Activated CD4-positive, CD25-positive, alpha-beta regulatory T cell (primary cell): ENCODE measurements at places on chromosomes 7 and 10.

DNA sequence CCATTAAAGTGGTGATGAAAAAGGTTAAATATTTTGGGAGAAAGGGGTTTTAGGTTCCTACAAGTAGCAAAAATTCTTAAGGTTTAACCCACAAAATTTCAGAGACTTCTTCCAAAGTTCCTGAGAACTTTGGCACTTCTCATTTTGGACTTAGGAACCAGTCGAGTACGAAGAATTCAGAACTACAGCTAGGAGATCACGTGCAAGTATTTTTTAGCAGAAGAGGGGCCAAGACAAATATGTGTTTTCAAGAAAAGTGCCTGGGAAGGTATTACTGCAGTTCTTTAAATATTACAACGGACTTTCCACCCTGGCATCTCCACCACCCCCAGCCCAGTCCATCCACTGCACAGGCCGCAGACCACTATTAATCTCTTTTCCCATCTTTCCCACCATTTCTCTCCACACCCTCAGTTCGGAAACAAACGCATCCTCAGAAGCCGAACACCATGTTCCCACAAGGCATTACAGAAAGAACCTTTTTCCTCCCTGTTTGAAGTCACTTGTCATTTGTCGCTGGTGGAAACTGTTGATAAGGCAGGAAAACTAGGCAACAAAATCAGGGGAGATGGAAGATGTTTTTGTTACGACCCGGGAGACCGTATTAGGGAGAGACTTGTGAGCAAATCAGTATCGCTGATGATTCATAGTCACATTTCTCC is 7.1 kb downstream of the INHBA start:
- no peak for DNase-seq

- no peak for DNase-seq
Measured at GRCh38 chr7:111098011-111098925, 7.3 kb downstream of the LRRN3 start.

DNA sequence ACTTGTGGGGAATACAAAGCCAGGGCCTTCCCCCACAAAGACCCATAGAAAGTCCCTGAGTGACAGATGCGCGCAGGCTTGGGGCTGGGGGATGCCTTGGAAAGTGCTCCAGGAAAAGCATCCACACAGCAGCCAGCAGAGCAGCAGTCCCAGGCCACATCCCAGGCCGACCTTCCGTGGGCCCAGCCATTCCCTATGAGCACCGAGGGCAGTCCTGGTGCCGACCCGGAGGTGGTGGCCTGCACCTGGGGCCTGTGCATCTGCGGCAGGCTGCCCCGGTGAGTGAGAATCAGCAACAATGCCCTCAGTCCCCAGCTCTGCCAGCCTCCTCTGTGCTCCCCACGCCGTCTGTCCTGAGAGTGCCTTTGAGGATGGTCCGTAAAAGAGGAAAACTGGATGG is 26.4 kb downstream of the ASB13 start:
- no peak for DNase-seq

DNA sequence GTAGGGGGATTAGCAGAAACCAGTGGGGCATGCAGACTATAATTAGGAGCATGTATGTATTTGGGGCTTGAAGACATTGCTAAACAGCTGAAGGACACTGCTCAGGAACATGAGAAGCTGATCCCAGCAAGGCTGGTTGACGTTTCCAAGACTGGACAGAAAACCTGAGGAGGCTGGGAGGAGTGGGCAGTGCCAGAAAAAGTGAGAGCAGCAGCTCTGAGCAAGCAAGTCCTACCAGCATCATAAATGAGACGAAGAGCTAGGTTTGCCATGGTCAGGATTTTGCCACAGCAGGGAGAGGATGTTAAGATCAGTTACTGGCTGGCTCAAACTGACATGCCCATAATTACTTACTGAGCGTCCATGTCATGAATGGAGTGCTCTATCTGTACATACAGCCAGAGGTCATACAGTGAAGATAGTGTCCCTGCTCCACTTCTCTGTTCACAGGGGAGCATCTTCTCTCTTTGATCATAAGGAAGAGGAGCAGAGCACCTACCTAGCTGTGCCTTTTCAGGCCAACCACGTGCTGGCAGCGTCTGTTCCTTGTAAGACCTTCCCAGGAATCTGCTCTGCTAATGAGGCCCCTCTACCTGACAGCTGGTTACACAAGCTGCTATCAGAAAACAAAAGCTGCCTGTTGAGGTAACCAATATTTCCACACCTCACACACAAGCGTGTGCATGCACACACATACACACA is 44.7 kb downstream of the PDE1C start:
- DNase-seq, result no peak

GRCh38 chr10:29736366-29737073 is 101.7 kb upstream of the SVIL start:
- DNase-seq, result no peak

- no peak for DNase-seq
Measured at GRCh38 chr7:125467996-125468854, 538.6 kb upstream of the POT1 start.

DNA sequence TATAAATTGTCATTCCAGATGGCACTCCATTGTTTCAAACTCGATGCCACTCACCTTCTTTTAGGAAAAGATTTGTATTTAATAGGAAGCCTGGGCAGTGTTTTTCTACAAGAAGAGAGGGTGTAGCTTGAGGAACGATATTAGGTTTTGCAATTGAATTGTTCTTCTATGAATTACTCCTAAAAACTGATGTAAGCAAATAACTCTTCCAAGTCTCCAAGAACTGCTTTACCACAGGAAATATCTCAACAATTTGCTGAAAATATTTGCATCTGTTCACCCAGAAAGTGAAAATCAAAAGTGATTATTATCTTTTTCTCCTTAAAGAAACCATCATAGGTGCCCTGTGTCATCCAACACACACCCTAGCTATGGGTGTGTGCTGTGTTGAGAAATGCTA is 261.3 kb upstream of the MEOX2 start:
- DNase-seq, result no peak

DNA sequence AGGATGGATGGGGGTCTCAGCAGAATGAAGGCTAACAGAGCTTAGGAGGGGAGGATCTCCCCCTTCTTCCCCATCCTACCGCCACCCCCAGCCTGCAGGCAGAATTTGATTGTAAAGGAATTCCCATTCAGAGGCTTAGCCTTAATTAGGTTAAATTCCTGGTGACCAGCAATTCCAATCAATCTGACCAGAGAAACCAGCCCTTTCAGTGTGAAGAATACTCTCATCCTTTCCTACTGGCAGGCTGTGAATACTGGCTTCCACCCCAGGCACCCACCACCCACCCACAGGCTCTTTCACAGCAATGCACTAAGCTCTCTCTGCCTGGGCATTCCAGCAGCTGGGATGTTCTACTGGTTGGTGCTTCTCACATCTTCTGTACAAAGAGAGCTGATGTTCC is 137.9 kb upstream of the LYZL1 start:
- no peak for DNase-seq

GRCh38 chr10:92180399-92180798 is 110.5 kb downstream of the CPEB3 start:
- no peak for DNase-seq

- no peak for DNase-seq
Measured at GRCh38 chr7:139246905-139247304, 15.9 kb downstream of the UBN2 start.

DNA sequence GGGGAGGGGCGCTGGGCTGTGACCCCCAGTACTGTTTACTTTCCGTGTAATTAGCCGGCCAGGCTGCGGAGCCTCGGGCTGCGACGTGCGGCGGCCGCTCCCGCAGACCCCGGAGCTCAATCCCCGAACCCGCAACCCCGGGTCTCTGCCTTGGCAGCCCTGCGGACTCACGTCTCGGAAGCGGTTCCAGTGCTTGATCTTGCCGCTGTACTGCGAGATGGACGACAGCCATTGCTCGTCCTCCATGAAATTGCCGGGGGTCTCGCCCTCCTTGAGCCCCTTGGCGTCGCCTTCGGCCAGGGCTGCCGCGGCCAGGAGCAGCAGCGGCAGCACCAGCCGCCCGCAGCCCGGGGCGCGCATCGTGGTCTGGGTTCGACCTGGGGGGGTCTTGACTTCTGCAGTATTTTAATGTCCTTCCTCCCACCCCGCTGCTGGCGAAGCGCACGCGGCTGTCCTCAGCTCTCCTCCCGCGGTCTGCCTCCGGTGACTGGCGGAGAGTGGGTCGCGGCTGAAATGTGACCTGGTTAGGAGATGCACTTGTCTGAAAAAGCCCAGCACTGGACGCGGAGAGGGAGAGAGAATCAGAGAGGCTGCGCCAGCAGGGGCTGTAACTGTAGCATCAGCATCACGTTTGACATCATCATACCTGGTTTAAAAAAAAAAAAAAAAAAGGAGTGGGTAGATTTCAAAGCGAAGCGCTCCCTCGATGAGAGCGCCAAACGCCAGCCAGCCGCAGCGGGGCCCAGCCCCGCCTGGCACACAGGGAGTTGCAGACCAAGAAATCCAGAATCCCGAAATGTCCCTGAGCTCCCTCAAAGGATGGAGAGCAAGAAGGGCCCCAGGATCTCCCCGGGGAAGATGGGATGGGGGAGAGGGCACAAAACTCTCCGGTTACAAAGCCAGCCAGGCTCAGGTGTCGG is at the start of gene SPOCK2:
TSS of gene SPOCK2 (minus strand) at position 583 of the 920 bp plus-strand sequence. CDS start at position 360, 223 bp downstream.
- DNase-seq, result peak; percentile 54

DNA sequence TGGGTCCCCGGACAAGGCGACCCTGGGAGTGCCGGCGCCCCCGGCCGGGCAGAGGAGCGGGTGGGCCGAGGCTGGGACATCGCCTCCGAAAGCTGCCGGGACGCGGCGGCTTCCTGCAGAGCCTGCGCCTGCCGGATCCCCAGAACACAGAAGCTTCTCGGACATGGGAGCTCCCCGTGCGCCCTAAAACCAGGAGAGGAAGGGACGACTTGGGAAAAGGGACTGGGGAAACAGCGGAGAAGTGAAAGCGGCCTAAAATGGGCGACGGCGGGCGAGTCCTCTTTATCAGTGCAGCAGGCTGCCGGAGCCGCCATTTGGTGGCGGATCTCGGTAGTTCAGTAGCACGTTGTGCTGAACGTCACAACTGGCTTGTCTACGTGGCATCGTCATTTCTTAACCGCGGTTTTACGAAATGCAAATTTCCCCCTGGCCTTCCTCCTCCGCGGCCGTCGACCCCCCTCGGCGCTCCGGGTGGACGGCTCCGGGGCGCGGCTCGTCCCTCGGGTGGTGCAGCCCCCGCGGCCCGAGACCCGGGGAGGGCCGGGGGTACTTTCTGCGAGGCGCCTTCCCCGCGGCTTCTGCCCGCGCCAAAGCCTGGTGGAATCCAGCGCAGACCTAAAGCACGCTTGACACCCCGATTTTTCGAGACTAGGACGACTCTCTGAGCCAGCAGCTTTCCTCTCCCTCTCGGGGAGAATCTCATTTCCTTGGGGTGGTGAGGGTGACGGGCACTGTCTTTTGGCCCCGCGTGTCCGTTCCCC is 9.9 kb upstream of the SPAG6 start:
- DNase-seq, result no peak

- DNase-seq, result no peak
Measured at GRCh38 chr10:73818402-73818801, 7.0 kb upstream of the NDST2 start.

GRCh38 chr10:6578251-6578771 is 1.8 kb downstream of the PRKCQ start:
- no peak for DNase-seq

- DNase-seq, result no peak
Measured at GRCh38 chr10:124124123-124124768, 30.8 kb upstream of the CHST15 start.

DNA sequence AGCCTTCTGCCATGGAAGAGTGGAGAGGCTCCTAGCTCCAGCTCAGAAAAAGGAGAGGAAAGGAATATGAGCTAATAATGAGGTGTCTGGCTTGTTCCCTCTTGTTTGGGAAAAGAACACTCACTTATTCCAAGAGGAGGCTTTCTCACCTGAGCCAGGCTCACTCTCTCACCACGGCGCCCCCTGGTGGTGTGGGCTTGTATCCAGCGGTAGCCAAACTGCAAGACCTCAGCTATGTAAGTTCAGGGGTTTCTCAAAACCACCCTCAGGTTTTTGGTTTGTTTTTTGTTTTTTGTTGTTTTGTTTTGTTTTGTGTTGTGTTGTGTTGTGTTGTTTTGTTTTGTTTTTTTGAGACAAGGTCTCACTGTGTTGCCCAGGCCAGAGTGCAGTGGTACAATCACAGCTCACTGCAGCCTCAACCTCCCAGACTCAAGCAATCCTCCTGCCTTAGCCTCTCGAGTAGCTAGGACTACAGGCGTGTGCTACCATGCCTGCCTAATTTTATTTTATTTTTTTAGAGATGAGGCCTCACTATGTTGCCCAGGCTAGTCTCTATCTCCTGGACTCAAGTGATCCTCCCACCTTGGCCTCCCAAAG is 124.0 kb downstream of the TMEM130 start:
- peak; percentile 43 for DNase-seq

DNA sequence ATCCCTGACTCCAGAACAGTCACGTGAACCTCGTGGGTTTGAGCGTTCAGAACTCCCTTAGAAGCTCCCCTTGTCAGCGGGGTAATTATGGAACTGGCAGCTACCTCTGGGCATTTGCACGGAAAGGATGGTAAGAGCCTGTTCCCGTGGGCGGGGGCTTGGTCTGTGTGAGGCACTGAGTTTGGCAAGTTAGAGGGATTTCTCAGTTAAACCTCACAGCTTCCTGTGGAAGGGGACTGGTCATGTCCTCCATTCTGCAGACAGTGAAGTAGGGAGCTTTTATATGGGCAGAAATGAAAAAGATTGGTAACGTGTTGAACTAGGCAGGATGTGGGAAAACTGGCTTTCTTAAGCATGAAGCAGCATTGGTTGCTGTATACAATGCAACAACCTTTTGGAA is 16.0 kb downstream of the PALD1 start:
- no peak for DNase-seq

- no peak for DNase-seq
Measured at GRCh38 chr7:157434231-157434630, 97.4 kb downstream of the DNAJB6 start.

DNA sequence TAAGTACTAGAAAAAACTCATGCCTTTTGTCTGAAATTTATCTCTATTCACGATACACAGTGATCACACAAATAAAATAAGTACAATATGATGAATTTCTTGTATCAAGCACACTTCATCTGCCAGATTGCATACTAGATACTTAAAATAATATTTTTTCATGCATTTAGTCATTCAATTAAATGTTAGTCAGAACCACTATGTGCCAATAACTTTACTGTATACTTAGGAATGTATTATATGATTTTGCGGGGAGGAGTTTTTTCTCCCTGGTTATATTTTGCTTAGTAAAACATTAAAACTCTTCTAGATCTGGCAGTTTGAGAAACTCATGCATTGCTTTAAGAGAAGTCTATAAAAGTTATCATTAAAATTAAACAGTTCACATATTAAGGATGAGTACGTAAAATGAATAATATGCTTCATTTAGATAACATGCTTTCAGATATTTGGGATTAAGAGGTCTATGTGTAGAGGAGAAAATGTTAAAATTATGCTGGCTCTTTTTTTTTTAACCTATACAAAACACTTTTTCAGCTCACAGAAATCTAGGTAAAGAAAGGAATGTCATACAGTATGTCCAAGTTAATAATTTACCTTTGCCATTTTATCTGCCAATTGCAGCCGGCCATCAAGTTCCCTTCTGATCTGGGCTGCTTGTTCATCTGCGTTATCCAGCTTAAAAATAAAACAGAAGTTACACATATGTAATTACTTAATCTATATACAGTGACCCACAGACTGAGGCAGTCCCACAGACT is 70.1 kb downstream of the RNF133 start:
- no peak for DNase-seq

- no peak for DNase-seq
Measured at GRCh38 chr10:59625721-59626522, 83.7 kb downstream of the SLC16A9 start.

GRCh38 chr10:116044801-116045248 is 228.2 kb downstream of the GFRA1 start:
- no peak for DNase-seq

- no peak for DNase-seq
Measured at GRCh38 chr7:6160191-6160623, 112.2 kb downstream of the CYTH3 start.
